ENCODE measurements at places on chromosomes 2 and 18. TPM values are rescaled to one million over a fixed set of nuclear protein-coding genes. Genes with fewer than 3 reads are reported as not detected.

The LIMS4 gene
- 4.4 TPM for total RNA-seq

The ALK gene
- total RNA-seq: 0.29 TPM

The RNU2-63P gene
- 29.7 TPM for total RNA-seq

The UGT1A4 gene
- total RNA-seq: 0.29 TPM

The SCN2A gene
- 2.7 TPM for total RNA-seq
